ENCODE measurements at places on chromosomes 4 and X.

GRCh38 chrX:14300376-14300775 is 229.0 kb upstream of the GLRA2 start:
- DNase-seq = no peak

DNA sequence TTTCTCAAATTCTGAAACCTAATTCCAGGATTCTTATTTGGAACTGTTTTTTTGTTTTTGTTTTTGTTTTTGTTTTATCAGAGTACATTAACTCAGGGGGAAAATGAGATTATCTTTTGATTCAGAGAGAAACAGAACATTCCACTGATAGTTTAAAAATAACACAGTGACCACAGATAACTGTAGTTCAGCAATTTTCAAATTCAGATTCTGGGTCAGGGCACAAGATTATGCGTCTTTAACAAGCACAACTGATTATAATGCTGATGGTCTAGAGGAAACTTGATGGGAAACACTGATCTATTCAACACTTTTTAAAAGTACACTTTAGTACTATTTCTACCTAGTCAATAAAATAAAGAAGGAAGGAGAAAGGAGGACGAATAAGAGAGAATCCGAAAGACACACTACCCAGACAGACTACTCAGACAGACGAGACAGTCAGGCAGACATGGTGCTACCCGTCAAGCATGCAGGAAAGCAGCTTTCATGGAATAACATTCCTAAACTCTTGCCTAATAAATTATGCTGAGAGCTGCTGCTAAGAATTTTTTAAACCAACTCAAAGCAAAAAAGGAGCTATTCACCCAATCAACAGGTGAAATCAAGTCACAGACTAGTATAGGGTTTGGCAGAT is 59.0 kb downstream of the APBB2 start:
- no peak for DNase-seq

GRCh38 chr4:13539619-13540445 is 4.5 kb downstream of the NKX3-2 start:
- DNase-seq = no peak

DNA sequence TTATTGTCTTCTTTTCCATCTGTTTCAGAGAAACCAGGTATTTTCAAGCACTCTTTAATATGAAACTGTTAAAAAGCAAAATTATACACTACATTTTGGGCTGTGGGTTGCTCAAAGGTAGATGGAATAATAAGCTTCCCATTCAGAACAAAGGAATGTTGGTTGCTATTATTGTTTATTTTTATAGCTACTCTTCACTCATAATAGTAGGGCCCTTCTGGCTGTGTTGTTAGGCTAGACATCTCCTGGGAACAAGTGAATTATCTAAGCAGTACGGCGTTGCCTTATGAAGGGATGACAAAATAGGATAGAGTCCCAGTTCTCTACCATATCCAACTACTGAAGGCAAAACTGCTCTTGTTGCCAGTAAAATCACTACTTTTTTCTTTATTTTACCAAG is 34.2 kb downstream of the TENM3 start:
- no peak for DNase-seq

- DNase-seq = no peak
Measured at GRCh38 chr4:74659576-74660411, 134.5 kb downstream of the BTC start.

DNA sequence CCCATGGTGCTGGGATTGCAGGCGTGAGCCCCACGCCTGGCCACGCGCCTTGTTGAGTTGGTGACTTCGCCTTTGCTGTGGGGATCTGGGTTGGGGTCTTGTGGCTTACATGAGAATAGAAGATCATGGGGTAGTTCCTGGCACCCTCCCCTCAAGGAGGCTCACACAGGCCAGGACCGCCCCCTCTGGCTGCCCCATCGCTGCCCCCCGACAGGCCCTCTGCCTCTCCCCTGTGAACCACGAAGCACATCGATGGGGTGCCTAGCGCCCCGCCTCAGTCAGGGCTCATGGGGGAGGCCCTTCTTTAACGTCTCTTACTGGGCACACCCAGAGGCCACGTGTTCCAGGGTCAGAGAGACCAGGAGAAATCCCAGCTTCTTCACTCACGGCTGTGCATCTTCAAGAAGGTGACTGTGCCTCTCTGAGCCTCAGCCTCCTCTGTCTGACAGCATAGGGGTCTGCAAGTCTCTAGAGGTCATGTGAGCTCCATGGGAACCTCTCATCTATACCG is 23.6 kb upstream of the SPON2 start:
- DNase-seq = no peak

- no peak for DNase-seq
Measured at GRCh38 chr4:158949099-158949498, 153.8 kb upstream of the RAPGEF2 start.

DNA sequence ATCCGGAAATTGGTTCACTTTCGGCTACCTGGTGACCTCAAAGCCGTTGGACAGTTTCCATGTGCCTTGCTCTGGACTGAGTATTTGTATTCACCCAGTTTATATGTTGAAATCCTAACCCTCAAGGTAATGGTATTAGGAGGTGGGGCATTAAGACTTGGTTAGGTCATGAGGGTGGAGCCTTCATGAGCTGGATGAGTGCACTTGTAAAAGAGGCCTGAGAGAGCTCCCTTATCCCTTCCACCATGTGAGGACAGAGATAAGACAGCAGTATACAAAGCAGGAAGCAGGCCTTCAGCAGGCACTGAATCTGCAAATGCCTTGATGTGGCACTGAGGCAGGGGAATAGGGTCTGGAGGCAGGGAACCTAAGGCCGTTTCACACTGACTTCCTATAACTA is 5.3 kb upstream of the OPHN1 start:
- no peak for DNase-seq

GRCh38 chr4:78766026-78766425 is 10.1 kb upstream of the BMP2K start:
- DNase-seq = no peak

DNA sequence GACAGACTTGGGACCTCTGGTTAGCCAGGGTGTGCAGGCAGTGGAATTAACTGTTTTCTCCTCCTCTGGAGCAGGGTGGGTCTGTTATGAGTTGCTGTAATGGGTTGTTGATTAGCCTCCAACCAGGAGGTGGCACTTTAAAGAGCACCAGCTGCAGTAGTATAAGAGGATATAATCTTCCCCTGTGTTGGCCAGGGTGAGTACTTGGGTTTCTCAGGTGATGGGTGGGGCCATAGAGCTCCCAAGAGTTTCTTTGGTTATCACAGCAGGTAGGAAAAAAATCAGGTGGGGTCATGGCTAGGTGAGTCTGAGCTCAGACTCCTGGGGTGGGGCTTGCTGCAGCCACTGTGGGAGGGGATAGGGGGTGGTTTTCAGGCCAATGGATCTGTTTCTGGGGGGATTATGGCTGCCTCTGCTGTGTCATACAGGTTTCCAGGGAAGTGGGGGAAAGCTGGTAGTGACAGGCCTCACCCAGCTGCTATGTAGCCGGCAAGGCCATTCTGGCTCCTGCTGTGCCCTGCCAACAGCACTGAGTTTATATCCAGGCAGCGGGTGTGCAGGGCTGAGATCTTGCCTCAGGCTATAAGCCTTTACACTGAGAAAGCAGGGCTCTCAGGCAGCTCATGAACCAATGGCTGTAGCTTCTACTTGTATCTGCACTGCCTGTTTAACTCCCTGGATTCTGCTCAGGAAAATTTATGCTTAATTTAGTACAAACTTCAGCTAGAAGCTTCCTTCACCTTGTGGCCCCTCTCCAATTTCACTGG is 70.1 kb downstream of the CCNG2 start:
- DNase-seq = no peak

DNA sequence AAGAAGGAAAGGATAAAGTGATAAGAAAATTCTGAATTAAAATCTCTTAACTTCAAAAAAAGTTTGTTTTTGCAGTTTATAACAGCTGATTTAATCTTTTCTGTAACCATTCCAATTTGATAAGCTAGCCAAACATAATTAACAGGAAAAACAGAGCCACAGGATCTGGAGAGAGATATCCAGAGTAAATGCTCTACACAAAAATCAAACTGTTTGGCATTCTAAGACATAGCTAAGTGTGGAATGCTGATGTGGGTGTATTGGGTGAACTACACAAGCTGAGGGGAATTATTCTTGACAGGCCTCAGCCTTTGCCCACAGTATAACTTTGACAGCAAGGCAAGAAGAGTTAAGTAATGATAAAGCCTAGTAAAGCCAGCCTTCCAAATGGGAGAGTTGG is 184.8 kb downstream of the GABRG1 start:
- DNase-seq = no peak

DNA sequence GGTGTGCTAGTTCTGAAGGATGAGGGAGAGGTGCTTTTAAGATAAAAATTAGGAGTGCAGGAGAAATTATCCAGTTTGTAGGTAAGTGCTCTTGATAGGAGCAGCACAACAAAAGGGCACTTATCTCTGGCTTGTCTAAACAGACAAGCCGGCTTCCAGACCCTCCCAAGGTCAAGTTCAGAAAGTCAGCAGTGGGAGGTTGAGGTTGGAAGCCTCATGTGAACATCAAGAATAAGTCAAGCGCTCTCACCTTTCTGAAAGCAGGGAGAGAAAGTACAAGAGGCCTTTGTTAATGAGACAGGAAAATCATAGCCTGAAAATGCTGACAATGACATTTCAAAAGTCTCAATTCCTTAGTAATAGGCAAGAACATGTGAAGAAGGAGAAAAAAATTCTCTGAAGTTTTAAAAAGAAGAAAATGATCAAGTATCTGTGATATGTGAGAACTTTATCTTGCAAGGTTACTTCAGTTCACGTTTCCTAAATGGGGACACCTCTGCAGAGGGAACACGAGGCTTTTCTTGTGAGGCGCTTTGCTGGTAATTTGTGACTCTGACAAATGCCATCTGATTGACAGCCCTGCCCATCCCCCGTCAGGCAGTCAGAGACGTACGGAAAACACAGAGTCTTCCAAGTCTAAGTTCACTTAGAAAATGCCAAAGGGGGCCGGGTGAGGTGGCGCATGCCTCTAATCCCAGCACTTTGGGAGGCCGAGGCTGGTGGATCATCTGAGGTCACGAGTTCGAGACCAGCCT is 62.2 kb downstream of the TIGD2 start:
- DNase-seq = no peak

DNA sequence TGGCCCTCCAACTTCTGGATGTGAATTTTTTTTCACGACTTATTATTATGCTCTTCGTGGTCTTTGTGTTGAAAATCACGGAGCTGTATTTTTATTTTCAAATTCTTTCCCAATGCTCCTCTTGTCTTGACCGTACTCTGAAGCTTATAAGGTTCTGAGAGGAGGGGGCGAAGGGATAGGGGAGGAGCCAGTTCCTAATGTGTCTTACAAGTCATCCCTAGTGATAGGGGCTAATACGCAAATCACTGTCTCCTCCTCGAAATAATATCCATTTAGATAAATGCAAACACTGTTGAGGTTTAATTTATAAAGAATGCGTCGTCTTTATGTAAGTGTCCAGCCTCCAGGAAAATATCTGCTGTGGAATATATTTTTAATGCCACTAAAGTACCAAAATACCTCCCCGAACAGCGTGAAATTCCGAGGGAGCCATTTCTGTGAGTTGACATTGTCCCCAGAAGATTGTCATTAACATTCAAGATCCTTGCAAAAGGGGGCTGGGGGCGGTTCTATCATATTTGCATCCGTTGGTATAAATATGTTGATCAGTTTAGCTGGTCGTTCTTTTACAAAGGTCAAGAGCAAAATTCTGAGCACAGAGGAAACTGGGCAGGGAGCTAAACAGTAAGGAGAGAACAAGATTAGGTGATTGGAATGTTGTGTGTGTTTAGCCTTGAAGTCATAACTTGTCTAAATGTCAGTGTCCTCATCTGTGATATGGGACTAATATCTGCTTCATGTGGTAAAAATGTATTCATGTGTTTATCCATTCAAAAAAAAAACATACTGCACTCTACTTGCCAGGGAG is 3.7 kb upstream of the FAT1 start:
- no peak for DNase-seq

- DNase-seq = no peak
Measured at GRCh38 chr4:79471309-79471708, 63.3 kb upstream of the GK2 start.

DNA sequence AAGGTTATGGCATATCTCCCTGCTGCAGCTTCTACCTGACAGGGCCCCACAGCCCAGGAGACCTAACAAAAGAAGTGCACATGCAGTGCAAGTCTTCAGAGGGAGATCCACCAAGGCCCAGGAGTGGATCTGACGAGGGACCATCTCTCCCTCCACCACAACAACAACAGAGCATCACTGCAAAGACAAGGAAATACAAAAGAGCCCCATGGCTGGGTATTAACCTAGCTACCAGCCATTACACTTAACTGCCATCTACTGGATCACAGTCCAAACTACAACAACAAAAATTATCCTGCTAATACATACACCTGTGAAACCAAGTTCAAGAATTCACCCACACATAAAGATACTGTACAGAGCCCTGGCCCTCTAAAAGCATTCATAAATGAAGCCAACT is 280.2 kb upstream of the SLC7A11 start:
- DNase-seq = no peak

DNA sequence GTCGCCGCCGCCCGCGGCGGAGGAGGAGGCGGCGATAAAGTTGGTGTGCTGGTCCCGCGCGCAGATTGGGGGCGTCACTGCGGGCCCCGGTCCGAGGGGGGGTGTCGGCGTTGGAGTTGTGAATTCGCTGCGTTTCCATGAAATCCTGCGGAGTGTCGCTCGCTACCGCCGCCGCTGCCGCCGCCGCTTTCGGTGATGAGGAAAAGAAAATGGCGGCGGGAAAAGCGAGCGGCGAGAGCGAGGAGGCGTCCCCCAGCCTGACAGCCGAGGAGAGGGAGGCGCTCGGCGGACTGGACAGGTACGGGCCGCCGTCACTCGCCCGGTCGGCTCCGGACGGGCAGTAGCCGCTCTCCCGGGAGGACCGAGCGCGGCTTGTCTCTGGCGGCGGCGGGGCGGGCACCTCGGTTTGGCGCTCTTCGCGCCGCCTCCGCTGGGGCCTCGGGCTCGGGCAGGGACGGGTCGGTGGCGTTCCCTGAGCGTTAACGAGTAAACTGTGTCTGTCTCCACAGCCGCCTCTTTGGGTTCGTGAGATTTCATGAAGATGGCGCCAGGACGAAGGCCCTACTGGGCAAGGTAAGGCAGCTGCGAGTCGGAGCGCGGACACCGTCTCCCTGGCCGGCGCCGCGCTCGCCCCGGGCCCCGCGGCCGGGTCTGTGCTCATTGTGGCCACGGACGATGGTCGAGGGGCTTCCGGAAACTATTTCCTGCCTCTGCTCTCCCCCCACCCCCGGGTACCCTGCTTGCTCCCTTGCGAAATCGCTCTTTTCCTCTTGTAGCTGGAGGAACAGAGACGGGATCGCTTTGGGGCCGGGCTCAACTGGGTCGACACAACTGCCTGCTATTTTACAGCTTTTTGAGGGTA is 658 bp downstream of the KDM6A start:
- peak; percentile 14 for DNase-seq

- DNase-seq = no peak
Measured at GRCh38 chr4:109589119-109589518, 29.1 kb downstream of the MCUB start.

GRCh38 chrX:57901466-57901865 is 8.8 kb downstream of the ZXDA start:
- no peak for DNase-seq

- DNase-seq = no peak
Measured at GRCh38 chr4:30870513-30870912, 150.3 kb downstream of the PCDH7 start.

- DNase-seq = peak; percentile 74
Measured at GRCh38 chrX:2608638-2609430, 82.3 kb upstream of the CD99 start.

GRCh38 chr4:13498469-13498868 is 14.3 kb upstream of the RAB28 start:
- no peak for DNase-seq

GRCh38 chr4:93730760-93731159 is 97.8 kb upstream of the ATOH1 start:
- DNase-seq = no peak

GRCh38 chr4:161419822-161420221 is 744.0 kb downstream of the FSTL5 start:
- no peak for DNase-seq
